ENCODE measurements at places on chromosomes 11 and 22.

GRCh38 chr11:24386546-24387397 is 110.1 kb upstream of the LUZP2 start:
- no peak for DNase-seq

DNA sequence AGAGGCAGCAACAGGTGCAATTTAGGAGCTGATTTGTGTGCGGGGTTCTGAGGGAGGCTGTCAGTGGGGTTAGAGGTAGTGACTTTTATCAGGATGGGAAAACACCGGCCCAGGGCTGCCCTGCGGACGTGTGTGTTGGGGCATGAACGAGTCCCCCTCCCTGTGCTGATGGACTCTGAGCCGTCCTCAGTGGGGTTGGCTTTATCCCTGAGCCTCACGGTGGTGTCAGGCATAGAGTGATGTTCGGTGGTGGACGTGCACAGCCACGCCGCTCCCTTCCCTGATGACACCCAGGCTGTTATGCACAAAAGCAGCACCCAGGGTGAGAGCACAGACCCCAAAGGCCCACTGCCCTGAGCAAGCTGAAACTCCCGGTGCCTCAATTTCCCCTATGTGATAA is 809.1 kb downstream of the BRD1 start:
- DNase-seq: no peak

DNA sequence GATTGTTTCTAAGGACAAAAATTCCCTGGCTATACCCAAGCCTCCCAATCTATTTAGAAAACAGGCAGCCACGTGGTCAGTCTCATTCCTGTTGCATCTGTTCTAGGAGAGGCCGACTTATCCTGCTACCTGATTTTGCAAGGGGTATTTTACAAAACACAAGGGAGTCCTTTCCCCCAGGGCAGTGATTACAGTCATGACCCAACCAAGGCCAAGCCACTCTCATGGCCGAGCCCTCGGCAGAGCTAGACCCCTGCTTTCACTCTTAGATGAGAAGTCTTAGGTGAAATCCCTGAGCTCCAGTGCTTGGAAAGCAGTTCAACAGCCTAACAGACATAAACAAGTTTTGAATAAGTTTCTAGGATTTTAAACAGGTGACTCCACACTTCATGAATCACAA is 89.0 kb upstream of the PITPNB start:
- DNase-seq: no peak

DNA sequence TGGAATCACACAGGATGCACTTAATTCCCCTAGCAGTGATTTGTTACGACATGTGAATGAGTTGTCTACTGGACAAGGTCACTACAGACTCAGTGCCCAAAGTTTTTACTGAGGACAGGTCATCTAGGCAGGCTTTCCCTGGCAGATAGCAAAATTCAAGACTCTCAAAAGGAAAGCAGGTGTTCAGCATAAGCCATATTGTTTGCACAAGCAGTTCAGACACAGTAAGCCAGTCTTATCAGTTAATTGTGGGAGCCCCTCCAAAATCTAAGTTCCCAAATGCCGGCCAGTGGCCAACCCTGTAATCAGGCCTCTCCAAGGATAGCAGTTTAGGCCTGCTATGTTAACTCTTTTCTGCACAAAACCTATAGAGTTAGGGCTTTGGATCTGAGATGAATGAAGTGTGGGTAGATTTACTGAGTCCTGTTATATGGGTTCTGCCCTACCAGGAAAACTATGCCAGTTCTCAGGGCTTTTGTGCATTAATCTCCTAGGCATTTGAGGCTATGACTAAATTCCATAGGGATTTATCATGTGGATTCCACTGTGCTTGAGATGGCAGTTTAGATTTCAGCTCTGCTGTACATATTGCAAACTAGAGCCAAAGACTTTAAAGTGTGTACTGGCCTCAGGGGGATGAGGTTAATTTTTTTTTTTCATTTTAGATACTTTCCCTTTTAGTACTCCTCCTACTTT is 4.8 kb upstream of the ARHGEF12 start:
- DNase-seq: no peak

- DNase-seq: no peak
Observed at GRCh38 chr11:65390996-65391395, 4.6 kb downstream of the FRMD8 start.

- DNase-seq: no peak
Observed at GRCh38 chr11:87324817-87325489, 287.2 kb downstream of the TMEM135 start.

- no peak for DNase-seq
Observed at GRCh38 chr22:20533879-20534265, 26.5 kb downstream of the MED15 start.

DNA sequence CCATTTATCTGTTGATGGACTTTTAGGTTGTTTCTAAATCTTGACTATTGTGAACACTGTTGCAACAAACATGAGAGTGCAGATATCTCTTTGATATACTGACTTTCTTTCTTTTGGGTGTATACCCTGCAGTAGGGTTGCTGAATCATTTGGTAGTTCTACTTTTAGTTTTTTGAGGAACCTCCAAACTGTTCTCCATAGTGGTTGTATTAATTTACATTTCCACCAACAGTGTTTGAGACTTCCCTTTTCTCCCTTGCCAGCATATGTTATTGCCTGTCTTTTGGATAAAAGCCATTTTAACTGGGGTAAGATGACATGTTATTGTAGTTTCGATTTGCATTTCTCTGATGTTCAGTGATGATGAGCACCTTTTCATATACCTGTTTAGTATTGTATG is 330.0 kb downstream of the DDX10 start:
- DNase-seq: no peak

Data from right renal pelvis (tissue), 4 donors.